ENCODE measurements at places on chromosomes 2 and 18.

DNA sequence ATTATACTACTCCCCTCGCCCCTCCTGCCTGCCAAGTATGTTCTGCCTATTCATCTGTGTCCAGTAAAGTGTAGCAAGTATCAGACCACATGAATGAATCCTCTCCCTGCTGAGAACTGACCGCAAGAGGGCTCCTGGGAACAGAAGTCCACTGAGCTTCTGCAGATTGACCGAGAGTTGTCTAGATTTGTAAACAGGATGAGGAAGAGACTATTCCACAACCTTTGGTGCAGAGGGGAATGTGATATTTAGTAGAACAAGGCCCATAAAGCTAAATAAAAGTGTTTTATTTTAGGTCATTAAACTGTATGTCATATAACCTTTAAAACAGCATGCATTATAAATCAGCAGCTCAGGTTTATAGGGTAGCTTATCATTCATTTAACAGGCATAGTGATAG is 377.0 kb downstream of the DCC start:
- no peak for DNase-seq

DNA sequence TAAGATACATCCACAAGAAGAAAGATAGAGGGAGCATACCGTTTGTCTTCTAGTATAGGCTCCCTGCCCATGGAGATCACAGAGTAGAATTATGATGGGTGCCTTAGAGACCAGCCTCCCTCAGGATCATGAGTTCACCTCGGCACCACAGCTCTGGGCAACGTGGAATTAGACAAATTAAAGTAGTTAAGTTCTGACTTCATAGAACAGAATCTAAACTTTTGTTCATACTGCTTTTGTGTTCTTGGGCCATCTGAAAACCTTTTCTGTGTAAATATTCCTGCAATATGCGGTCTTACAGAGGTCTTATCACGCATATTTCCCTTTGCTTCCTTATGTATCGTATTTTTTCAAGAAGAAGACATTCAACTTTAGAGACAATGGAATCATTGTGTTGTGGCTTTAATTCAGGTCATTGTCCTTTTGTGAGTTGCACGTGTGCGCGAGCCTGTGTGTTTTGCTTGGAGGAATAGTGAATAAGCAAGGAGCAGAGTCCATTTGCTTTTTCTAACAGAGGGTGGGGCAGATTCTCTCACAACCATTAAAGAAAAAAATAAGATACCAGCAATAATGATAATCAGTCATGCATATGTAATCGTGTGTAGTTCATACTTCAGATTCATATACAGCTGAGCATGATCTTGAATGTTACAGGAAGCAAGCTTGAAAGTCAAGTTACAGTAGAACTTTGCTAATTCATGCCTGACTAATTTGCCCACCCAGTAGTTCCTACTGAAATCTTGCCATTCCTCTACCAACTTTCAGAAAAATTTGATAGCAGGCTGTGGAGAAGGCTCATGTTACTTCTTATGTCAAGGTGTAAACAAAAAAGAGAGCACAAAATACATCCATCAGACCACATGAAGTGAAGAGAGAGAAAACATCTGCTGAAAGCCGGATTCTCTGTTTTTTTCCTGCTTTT is 243.6 kb downstream of the NEDD4L start:
- DNase-seq, result no peak

DNA sequence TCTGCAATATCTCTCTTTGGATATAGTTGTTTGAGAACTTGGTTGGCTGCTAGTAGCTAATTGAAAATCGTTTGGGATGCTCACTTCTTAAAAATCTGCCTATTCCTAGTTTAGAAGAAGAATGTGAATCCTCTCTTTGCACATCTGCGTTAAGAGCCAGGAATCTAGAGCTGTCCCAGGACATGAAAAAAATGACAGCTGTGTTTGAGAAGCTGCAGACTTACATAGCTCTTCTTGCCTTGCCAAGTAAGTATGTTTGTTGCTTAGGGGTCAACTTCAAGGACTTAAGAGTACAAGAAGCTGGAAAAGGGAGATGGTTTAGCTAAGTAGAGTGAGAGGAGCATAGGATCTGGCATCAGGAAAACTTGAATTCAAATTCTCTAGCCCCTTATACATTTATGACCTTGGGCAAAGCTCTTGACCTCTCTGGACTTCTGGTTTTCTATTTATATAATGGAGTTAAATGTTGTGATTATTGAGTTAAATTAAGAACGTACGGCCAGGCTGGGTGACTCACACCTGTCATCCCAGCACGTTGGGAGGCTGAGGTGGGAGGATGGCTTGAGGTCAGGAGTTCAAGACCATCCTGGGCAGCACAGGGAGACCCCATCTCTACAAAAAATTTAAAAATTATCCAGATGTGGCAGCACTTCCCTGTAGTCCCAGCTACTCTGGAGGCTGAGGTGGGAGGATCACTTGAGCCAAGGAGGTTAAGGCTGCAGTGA is 55.2 kb upstream of the STON1 start:
- no peak for DNase-seq

- DNase-seq, result no peak
These were observed 496.9 kb upstream of the VRK2 start for GRCh38 chr2:57549642-57550102.

Data from activated T-helper 9 cell treated with anti-CD3 and anti-CD28 coated beads, Interleukin-2, amount 50 U/mL, for 16 hours (primary cell).